ENCODE measurements at places on chromosomes 7 and 10. TPM values are rescaled to one million over a fixed set of nuclear protein-coding genes. Genes with fewer than 3 reads are reported as not detected.

DNA sequence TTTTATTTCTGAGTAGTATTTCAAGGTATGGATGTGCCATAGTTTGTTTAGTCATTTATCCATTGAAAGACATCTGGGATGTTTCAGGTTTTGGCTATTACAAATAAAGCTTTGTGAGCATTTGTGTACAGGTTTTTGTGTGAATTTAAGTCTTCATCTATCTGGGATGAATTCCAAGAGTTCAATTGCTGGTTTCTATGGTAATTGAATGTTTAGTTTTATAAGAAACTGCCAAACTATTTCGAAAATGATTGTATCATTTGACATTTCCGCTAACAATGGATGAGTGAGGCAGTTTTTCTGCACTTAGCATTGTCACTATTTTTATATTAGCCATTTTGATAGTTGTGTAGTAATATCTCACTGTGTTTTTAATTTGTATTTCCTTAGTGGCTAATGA, 99.4 kb downstream of the WDFY4 start:
- DNase-seq: no peak

GRCh38 chr7:117673367-117673766, 193.5 kb downstream of the CFTR start:
- DNase-seq: peak; percentile 67

- DNase-seq: no peak
Observed at GRCh38 chr7:80247144-80247543, 112.5 kb downstream of the GNAI1 start.

DNA sequence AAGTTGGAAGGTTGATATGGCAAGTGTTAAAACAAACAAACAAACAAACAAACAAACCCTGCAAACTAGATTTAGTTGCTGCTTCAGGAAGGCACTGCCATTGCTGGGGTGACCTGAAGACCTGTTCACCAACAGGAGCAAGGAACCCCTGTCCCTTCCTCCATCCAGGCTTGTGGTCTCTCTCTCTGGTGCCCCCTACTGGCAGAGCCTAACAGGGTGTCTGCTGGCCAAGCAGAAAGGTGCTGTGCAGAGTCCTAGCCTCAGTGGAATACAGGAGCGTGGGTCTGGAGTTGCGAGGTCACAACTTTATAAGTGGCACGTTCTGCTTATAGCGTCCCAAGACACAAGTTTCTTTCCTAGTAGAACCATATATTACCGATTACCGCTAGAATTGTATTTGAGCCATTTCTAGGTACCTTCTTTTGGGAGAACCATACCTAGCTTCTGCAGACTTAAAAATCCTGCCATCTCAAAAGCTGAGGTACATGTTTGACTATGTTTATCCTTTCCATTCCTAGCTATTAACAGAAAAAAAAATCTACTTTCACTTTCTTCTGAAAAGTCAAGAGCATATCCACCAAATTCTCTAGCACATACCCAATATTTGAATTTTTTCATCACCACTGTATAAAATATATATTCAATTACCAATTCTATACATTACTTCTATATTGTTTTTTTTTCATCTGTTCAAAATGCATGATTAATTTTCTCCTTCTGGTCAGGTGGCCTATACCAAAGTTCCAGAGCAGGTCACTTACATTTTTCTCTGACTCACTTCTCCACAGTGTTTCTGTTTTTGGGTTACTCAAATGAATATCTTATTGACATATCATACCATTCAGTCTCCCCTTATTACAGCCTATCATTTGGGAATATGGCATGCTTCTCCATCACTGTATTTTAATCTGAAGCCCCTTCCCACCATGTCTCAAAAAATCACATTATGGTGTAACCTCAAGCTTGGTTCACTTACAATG, 29.1 kb upstream of the CALD1 start:
- DNase-seq: peak; percentile 56

DNA sequence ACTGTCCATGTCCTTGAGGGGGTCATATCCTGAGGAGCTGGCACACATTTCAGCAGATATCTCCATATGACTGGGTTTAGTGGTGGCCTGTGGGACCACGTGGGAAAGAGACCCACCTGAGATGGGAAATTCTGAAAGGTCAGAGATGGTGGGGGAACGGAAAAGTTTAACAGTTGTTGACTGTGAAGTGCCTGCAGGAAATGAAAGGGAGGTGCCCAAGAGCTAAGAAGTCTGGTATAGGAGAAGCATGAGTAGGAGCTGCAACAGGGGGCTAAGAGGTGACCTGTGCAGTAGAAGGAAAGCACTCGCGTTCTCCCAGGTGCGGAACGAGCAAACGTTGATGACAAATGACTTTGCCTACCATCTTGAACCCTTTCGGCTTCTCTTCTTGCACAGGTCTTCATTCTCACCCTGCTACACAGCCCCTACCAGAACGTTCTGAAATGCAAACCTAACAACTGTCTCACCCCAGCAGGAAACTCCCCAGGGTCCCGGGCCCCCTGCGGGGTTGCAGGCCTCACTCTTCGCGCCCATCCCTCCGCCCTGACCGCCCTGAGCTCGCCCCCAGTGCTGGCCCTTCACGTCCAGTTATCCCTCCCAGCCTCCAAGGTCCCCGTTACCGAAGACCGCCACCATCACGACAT, 9.8 kb upstream of the FXYD4 start:
- no peak for DNase-seq

DNA sequence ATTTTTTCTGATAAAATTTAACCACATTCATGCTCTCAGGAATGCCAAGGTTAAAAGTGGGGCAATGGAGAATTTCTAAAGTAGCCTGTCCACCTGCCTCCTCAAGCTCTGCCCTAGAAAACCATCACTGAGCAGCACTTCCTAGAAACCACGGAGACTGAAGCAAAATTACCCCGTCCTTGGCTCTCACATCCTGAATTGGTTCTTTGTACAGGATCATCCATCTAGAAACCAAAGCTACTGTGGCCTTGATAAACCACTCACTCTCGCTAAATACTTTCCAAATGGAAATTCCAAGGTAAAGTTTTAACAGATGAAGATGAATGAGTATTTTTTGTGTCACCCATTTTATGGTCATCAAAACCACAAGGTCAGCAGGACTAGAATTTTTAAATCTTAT, 96.6 kb downstream of the AVL9 start:
- no peak for DNase-seq

GRCh38 chr10:118986815-118987790, 42.4 kb upstream of the NANOS1 start:
- no peak for DNase-seq

DNA sequence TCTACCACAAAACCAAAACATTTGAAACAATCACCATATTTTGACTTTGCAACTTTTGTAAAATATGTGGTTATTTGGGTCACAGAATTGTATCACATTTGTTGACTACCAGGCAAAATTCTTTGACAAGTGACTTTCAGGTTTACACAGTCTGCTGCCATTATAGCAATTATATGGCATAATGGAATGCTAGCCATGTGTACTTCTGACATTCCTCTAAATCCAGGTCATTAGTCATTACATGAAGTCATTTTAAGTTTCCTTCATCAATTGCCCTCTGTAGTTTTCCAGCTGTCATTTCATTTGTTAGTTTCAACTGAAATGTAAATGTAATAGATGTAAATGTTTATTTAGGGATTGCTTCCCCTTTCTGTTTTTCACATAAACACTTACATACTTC, 137.5 kb downstream of the IMMP2L start:
- no peak for DNase-seq

- peak; percentile 89 for DNase-seq
Observed at GRCh38 chr7:99393355-99394187, 14.8 kb downstream of the PDAP1 start.

- DNase-seq: no peak
Observed at GRCh38 chr7:156964971-156965370, 15.5 kb downstream of the NOM1 start.

GRCh38 chr7:101535351-101535751, 93.7 kb downstream of the MYL10 start:
- peak; percentile 41 for DNase-seq

DNA sequence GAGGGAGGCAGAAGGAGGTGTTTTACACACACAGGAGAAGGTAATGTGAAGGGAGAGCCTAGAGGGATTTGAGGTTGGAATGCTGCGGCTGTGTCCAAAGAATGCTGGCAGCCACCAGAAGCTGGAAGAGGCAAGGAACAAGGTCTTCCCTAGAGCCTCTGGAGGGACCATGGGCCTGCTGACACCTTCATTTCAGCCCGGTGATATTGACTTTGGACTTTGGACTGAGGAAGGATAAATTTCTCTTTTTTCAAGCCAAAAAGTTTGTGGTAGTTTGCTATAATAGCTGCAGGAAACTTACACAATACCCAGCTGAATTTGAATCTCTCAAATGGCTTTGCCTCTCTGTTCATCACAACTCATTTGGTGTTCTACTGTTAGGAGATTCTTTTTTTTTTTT, 34.6 kb downstream of the UBN2 start:
- DNase-seq: no peak

DNA sequence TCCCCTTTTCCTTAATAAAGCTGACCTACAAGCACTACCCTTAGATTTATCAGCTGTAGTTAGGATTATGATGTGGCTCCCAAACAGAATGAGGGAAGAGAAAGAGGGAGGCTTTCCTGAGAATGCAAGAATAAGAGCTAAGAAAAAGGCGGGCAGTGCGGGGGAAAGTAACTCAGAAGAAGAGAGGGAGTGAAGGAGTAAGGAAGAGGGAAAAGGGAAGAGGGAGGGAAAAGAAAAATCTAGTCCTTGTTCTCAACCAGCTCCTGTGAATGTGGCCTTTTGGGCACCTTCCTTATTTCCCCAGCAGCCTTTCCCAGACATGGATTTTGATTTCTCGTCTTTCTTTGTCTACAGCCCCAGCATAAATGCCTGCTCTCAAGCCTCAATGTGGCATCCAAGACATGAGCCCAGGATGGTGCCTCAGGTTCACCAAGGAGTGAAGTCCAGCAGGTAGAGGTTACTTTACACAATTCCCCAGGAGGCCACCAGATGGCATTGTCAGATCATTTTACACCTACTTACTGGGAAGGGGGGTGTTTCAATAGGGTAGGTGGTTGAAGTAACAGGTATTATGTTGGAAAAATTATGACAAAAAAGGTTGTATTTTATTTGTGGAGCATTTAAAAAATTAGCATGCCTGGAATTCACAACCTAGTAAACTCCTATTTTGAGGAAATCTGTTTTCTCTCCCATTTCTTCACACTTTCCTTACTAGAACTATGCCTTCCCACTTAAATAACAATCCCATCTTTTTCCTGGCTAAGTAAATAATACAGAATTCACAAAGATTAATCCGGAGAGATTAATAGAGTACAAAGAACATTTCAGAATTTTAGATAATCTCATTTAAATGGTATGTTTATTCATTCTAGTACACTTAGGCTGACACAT, 106.5 kb downstream of the HTR7 start:
- DNase-seq: no peak

DNA sequence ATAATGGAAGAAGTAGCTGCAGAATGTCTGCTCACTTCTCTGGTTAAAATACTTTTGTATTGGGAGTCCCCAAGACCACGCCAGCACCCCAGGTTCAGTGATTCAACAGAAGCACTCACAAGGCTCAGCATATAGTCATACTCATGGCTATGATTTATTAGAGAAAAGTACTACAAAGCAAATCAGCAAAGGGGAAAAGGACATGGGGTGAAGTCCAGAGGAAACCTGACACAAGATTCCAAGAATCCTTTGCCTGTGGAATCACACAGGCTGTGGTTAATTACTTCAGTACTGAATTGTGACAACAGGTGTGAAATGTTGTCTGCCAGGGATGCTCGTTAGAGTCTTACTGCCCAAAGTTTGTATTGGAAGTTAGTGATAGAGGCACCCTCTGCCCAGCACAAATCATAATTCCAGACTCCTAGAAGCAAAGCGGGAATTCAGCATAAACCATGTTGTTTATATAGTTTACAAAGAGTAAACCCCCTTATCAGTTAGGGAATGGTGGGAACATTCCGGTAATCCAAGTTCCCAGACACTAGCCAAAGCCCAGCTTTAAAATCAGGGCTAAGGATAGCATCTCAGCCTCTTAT, 79.4 kb downstream of the HYCC1 start:
- no peak for DNase-seq

DNA sequence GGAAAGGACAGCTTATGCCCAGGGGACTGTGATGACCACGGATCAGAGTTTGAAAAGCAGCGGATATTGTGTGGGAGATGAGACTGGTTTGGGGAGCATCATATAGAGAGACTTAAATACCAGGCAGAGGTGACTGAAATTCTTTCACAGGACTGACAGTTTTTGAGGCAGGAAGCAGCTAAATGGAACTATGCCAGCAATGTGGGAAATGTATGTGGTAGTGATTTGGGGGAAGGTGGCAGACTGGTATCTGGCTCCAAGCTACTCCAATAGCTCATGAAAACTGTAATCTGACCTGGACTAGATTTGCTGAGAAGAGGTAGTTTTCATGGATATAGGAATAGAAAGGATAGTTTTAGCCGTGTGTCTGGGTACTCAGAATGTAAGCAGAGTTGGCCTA, 592.6 kb downstream of the REEP3 start:
- no peak for DNase-seq

- DNase-seq: no peak
Observed at GRCh38 chr10:68526634-68527307, 552 bp downstream of the SLC25A16 start.

DNA sequence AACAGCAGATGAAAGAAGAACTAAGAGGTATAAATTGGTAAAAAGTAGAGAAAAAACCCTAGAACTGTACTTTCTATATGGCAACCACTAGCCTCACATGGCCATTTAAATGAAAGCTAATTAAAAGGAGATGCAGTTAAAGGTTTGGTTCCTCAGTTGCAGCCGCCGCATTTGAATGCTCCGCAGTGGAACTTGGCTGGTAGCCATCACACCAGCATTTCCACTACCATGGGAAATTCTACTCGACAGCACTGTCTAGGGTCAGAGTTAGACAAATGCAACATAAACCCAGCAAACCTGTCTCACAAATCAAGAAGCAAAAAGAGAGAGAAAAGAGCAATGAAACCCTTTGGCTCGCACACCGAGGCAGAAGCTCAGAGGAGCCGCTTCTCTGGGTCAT, 29.7 kb downstream of the VIPR2 start:
- DNase-seq: no peak

DNA sequence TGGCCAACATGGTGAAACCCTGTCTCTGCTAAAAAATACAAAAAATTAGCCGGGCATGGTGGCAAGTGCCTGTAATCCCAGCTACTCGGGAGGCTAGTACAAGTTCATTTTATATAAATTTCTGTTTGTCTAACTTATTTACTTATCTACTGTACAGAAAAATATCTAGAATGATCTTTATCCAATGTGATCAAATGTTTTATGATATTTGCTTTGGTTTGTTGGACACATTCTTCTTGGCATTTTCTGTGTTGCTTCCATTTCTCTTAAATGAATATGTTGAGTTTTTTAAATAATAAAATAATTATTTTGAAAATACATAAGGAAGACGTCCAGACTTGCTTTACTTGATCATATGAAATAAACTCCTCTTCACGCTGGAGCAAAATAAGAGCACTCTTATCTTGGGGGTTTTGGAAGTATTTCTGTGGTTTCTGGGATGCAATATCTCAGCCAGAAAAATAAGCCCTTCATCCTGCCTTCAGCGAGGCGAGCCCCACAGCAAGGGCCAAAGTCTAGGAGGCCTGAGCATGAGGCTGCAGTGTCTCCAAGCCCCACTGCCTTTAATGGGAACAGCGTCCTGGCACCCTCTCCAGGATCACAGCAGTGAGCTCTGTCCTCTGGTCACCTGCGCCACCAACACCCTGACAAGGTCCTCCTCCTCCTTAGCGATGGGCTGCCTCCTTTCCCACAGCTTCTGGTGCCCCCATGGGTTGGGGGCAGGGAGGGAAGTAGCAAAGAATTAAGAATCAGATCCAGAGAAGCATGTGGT, 480.2 kb downstream of the KCNMA1 start:
- DNase-seq: peak; percentile 22

TUBAL3 gene
- polyA plus RNA-seq: 0.43 TPM

CFTR gene
- polyA plus RNA-seq: not detected

RABGEF1 gene
- polyA plus RNA-seq: 7.7 TPM

COL17A1 gene
- 0.07 TPM for polyA plus RNA-seq

CHAT gene
- not detected for polyA plus RNA-seq

STAG3 gene
- polyA plus RNA-seq: 0.41 TPM

All from right cardiac atrium (tissue), 5 donors.